ENCODE measurements at places on chromosomes 16 and 17.

DNA sequence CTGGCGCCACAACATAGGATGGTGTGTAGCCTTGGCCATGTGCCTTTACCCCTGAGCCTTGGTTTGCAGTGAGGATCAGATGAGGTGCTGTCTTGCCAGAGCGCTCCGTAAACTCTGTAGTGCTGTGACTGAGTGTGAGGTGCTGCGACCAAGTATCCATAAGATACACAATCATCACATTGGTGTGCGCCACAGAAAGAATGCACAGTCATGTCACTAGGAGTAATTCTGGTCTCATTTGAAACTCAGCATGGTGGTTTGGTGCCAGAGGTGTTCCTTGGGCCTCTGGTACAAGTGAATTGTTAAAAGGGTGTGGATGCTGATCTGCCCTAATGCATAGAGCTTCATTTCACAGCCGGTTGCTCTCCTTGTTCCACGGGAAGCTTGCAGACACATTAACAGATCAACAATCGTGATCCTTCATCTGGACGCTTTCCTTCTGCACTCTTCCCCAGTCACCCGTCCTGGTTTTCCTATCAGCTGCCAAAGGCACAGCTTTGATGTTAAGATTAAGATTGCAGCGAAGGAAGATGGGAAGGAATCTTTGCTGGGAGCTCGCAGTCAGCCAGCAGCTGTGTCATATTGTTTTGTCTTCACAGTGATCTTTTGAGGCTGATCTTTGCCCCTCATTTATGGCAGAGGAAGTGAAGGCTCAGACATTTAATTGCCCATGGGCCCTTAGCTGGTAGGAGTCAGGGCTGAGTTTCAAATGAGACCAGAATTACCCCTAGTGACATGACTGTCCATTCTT lies 79.1 kb downstream of the KSR1 start:
- DNase-seq = no peak

DNA sequence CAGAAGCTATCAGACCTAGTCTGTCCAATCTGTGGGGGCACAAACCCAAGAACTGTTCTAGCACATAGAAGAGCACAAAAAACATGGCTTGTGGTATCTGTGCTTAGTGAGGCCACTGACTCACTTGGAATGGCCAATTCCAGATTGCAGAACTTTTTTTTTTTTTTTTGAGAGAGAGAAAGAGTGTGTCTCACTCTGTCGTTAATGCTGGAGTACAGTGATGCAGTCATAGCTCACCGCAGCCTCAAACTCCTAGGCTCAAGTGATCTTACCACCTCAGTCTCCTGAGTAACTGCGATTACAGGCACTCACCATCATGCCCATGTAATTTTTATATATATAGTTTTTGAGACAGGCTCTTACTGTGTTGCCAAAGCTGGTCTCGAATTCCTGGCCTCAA lies 77.2 kb upstream of the CLEC3A start:
- no peak for DNase-seq

DNA sequence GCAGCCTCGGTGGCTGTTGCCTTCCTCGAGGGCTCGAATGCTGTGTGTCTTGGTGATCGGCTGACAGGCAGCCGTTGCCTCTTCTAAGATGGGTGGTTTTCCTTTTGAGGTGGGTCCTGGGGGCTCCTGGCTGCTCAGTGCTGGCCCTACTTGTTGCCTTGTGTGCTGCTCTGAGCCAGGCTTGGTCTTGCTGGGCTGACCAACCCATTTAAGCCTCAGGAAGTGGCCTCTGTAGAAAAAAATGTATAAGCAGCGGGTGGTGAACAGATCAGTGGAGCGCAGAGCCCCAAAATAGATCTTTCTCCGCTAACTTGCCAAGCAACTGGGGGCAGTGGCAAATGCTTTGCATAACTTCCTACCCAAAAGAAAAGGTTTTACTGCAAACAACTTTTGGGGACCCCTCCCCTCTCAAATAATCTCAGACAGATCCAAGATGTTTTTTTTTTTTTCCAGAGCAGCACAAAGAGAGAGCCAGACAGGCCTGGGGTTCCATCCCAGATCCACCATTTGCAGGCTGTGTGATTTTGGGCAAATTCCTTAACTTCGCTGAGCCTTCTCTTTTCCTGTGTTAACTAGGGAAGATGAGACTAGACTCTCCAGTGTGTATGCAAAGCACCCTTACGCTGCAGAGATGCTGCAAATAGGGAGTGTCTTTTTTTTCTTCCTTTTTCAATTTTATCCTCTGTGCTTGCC lies 42.5 kb downstream of the PLCG2 start:
- DNase-seq = no peak

DNA sequence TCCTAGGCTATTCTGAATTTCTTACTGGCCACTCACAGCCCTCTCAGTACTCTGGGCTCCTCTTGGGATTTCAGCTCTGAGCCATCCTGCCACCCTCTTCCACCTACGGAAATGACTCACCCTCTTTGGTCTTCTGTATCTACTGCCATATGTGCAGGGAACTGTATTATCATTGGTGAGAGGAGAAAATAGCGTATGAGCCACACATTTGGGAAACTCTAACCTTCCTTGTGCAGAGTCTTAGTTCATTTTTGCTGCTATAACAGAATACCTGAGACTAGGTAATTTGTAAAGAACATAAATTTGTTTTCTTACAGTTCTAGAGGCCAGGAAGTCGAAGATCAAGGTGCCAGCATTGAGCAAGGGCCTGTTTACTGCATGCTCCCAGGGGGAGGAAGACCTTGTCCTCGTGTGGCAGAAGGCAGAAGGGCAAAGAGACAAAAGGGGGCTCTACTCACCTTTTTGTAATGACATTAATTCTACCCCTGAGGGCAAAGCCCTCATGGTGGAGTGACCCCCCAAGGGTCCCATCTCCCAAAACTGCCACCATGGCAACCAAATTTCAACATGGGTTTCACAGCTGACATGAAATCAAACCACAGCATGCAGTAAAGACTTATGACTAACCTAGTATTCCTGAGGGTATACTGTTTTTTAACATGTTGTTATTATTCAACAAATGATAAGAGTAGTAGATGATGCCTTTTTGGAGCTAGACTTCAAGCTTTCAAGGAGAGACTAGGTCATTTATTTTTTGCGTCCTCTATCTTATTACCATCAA lies 191.8 kb downstream of the PRKCA start:
- no peak for DNase-seq

GRCh38 chr16:51994597-51994996 lies 552.3 kb downstream of the TOX3 start:
- DNase-seq = no peak

DNA sequence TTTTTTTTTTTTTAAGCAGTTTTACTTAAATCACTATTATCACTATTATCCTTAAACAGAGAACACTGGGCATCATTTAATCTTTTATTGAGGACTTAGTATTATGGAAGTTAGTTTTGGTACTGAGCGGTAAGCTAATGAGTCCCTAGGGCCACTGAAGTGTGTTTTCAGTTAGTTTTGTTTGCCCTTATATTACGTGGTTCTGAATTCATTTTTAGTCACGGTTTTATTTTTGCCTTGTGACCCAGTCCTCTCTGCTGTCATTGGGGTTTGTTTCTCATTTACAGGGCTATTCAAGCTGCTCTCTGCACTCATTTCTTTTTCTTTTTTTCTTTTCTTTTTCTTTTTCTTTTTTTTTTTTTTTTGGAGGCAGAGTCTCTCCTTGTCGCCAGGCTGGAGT lies 17.3 kb downstream of the RABEP1 start:
- no peak for DNase-seq

DNA sequence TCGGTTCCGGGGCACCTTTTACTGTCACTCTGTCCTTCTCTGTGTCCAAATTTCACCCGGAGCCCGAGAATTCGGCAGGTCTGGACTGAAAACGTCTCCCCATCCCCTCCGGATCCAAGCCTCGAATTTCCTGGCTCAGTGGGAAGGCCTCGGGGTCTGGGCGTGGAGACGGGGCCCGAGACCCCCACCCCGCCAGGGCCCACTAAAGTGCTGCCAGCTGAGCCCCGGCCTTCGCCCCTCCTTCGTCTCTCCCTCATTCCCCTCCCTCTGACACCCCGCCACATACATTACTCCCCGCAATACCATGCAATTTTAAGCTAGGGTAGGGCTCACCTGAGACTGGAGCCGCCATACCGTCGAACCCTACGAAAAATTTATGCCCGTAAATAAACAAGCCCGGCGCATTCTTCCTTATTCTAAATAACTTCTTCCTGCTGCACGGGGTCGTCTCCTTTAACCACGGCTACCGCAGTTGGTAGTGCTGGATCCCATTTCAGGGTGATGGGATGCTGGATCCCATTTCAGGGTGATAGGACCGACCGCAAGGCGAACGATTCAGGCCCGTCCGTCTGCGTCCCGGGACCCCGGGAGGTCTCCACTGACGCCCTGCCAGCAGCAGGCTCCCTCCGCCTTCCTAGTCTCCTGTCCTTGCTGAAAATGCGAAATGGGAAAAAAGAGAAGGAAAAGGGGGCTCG lies 4.4 kb upstream of the OR1F1 start:
- no peak for DNase-seq

DNA sequence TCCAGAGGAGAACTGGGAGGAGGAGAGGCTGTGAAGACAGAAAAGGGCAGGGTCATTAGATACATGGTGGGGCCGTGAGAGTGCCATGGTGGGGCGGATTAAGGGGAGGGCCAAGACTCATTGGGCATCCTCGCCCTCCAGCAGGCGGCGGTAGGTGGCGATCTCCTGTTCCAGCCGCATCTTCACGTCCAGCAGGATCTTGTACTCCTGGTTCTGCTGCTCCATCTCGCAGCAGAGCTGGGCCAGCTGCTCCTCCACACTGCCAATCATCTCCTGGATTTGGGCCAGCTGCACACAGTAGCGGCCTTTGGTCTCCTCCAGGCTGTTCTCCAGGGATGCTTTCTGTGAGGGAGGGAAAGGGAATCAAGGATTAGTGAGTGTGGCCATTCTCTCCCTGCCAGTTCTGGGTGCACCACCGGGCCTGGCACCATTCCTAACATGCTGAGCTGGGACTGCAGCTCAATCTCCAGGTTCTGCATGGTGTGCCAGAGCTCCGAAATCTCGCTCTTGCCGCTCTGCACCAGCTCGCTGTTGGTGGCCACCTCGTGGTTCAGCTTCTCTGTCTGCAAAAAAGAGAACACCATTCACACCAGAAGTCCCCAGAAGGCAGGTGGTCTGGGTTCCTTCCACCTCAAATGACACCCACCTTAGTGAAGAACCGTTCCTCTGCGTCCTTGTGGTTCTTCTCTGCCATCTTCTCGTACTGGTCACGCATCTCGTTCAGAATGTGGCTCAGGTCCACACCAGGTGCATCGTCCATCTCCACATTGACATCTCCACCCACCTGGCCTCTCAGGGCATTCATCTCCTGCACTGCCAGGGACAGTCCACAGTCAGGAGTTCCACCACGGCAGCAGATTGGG lies 129.0 kb downstream of the CCDC144A start:
- DNase-seq = no peak

GRCh38 chr16:77612596-77612995 lies 109.7 kb upstream of the NUDT7 start:
- DNase-seq = no peak

- no peak for DNase-seq
Measured at GRCh38 chr16:48383877-48384519, 1.2 kb downstream of the SIAH1 start.

GRCh38 chr17:47801176-47801765 lies 20.3 kb downstream of the OSBPL7 start:
- no peak for DNase-seq

DNA sequence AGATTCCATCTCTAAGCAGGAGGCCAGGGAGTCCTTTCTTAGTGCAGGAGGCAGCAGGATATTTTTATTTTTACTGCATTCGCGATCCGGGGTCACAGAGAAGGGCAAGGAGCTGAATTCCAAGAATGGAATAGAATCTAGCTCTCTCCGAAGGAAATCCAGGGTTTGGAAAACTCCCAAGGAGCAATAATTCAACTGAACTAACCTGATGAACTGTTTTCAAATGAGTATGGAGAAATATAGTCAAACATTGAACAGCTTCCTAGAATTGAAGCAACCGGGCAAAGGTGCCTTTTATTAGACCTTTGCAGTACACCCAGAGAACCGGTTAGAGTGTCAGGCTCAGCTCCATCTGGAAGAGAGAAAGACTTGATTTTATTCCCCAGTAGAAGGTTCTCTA lies 120.7 kb upstream of the MAF start:
- no peak for DNase-seq

DNA sequence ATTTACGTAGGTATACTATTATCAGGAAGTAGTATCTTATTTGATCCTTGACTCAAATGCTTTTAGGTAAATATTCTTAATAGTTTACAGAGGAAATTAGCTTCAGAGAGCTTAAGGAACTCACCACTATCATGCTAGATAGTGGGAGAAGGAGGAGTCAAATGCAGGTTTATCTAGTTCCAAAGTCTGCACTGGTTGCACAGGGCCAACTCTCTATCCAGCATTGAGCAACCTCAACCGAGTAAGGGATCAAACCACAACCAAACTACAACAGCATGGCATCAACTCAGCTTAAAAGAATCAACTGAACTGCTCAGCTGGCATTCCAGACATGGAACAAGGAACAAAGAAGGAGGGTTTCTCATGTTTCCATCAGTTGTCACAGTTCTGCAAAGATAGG lies 306.0 kb downstream of the MAF start:
- DNase-seq = no peak

DNA sequence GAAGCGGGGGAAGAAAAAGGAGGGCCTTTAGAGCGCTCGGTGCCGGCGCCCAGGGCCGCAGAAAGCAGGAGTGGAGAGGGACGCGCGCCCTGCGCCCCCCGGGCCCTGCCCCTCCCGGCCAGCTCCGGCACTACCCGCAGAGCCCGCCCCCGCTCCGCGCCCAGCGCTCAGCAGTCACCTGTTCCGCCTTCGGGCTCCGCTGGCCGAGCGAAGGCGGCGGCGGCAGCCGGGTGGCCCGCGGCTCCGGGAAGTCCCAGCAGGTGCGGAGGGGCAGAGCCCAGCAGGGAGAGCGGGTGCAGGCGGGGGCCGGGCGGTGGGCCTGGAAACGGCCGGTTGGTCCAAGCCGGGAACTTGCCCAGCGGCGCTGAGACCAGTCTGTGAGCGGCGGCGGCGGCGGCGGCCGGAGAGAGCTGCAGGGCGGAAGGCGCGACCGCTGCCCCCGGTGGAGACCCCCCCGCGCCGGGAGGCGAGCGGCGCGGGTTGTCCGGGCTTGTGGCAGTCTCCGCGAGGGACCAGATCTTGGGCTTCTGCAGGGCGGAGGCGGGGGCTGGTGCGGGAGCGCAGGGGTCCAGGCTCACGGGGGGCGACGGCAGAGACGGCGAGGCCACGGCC lies 2.2 kb downstream of the IRX3 start:
- peak; percentile 50 for DNase-seq

GRCh38 chr16:1078579-1079021 lies 6.1 kb downstream of the SSTR5 start:
- DNase-seq = no peak

GRCh38 chr17:43398724-43399595 lies at the start of gene ARL4D:
Gene ARL4D, plus strand, starts transcription at chr17:43398993. Its CDS starts 740 bp downstream, at chr17:43399733.
- DNase-seq = peak; percentile 41

DNA sequence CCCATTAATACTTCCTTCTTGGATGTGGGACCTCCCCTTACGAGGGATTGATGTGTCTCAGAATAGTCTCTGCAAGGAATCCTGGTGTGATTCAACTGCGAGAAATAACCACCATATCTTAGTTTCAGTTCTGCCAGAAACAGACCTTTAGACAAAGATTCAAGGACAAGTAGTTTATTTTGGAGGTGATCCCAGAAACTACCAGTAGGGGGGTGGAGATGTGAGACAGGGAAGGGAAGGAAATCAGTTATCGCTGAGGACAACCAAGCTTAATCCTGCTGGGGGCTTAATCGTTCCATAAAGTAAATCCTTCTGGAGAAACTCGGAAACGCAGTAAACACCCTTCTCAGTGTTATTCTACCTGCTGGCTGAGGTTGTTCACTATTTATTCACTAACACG lies 5.0 kb upstream of the SDR42E1 start:
- no peak for DNase-seq
